ENCODE measurements at places on chromosomes 3 and 15. TPM values are rescaled to one million over a fixed set of nuclear protein-coding genes. Genes with fewer than 3 reads are reported as not detected.

Gene SEMA7A
- total RNA-seq: 49.2 TPM

Gene THAP10
- 4.6 TPM for total RNA-seq

Gene RAB43
- total RNA-seq: 13.2 TPM

Gene TGM5
- not detected for total RNA-seq

Gene NR2E3
- 0.25 TPM for total RNA-seq

Gene CAPN7
- 43.5 TPM for total RNA-seq

Gene RTP3
- not detected for total RNA-seq

Gene A4GNT
- not detected for total RNA-seq

Gene P2RY1
- 1.1 TPM for total RNA-seq

Gene ACAP2
- 96.1 TPM for total RNA-seq

Data from uterine smooth muscle cell (primary cell).